Right renal pelvis (tissue), 4 donors: ENCODE measurements at places on chromosomes 11 and 22. TPM values are rescaled to one million over a fixed set of nuclear protein-coding genes. Genes with fewer than 3 reads are reported as not detected.

Gene BATF2
- 3.3 TPM for polyA plus RNA-seq

Gene DCDC1
- polyA plus RNA-seq = 4.9 TPM

Gene MS4A6A
- 16.1 TPM for polyA plus RNA-seq

Gene SLC37A2
- polyA plus RNA-seq = 2.3 TPM

Gene SMTNL1
- polyA plus RNA-seq = 0.30 TPM

Gene SCN3B
- 1.6 TPM for polyA plus RNA-seq

Gene CHRM1
- polyA plus RNA-seq = 0.09 TPM

Gene OR4C5
- polyA plus RNA-seq = not detected

Gene GLB1L2
- polyA plus RNA-seq = 21.6 TPM

Gene EMID1
- polyA plus RNA-seq = 115 TPM

Gene OR4X1
- not detected for polyA plus RNA-seq

GRCh38 chr11:78341841-78342240, 75.8 kb downstream of the GAB2 start:
- no peak for DNase-seq

DNA sequence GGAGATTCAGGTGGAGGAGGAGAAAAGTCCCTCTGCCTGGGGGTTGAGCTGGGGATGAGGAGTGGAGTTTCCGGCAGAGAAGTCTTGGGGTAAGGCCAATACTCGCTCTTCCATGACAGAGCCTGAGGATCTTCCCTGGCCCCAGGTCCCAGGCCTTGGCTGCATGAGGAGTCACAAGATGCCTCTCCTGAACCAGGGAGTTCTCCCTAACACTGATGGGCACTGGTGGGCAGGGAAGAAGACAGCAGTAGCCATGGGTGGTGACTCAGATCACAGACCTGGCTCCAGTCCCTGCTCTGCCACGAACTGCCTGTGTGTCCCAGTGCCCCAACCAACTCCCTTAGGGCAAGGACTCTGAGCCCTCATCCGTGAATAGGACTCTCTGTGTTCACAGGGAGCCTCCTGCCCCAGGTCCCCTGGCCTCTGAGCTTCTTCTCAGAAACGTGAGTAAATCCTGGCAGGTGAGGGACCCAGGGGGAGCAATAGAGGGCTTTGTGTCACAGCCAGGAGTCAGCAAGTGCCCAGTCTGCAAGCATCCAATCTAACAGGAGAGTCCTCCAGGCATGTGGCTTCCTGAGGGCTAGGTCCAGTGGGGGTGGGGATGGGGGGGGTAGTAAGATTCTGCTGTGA, 45.5 kb upstream of the FTH1 start:
- no peak for DNase-seq

DNA sequence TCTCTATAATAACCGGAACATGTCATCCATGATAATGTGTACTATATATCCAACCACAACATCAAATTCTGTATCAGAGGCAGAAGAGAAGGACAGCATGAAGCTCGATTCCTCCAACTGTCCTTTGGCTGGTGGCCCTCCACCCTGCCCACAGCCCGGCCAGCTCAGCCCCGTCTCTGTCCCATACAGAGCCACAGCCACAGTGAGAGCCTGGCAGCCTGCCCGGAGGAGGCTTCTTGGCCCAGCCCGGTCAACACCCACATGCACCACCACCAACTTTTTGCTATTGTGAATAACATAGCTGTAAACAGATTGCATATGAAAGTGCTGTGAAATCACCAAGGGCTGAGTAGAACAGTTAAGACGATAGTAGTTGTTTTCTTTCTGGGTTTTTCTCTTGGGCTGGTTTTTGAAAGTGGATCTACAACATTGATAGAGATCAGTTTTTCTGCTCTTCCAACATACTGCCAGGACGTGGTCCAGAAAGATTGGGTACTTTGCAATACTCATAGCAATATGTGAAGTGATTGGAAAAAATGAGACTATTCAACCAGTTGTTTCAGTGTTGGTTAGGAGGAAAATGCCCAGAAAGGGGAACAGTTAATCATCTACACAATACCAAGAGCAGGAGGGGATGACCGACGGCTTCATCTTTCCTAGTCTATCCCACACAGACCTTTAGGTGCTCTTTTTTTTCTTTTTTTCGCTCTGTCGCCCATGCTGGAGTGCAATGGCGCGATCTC, 6.9 kb upstream of the TUBA8 start:
- DNase-seq = no peak

- no peak for DNase-seq
These were observed 1.2 kb upstream of the YDJC start for GRCh38 chr22:21631025-21631424.

DNA sequence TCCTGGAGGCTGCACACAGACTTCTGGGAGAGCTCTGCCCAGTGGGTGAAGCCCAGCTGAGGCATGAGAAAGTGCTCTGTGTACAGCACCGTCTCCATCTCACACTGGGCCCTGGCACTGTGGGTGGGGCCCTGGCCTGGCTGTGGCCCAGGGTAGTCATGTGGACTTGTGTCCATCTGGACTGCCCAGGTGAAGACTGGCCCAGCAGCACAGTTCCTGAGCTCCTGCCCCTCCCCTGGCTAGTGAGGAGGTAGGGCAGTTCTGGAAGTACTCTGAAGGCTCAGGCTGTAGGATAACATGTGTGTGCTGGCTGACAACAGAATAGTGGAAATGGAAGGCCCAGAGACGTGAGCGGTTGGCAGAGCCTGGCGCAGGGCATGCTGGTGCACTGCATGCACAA, 35.4 kb downstream of the RSPH14 start:
- no peak for DNase-seq

DNA sequence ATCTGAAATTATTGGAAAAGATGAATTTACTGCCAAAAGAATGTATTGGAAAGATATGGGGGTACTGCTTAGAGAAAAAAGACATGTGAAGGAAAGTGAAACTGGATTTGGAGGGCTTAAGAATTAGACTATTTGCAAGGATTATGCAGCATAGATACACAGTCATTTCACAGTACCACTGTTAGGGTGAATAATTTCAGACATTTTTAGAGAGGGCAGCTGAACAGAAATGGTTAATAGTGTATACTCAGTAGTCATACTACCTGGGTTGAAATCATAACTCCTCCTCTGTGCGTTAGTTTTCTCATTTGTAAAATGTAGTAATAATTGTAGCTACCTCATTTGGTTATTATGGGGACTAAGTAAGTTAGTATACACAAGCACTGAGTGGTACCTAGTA, 33.0 kb downstream of the GAS2 start:
- no peak for DNase-seq

DNA sequence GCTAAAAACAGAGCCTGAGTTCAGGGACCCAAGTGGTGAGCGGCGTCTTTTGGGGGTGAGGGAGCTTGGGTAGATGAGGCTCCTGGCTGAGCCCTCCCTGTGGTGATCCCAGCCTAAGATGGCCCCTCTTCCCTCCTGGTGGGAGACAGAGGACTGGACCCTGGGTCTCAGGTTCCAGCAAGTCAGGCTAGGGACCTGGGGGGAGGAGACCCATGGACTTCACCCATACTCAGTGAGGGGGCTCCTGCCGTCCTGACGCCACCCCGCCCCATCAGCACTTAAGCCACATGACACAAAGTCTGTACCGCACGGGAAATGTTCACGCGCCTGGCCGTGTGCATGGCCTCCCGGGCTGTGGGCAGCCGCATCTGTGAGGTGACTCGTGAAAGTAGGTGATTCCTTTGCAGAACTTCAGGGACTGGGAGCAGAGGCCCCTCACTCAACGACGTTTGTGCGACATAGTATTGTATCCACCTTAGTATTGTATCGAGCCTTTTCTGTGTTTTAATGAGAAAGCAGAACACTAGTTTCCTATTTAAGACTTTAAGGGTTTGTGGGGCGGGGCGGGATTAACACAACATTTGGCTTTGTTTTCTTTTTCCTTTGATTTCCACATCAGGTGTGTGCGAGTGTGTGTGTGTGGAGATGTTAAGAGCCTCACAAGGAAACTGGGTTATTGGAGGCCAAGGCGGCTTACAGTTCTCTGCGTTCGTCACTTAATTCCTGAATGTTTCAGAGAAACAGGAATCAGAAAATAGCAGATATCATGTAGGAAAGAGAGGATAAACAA, 18.4 kb upstream of the TMEM191C start:
- no peak for DNase-seq

- no peak for DNase-seq
These were observed 46.6 kb downstream of the KCNC1 start for GRCh38 chr11:17781221-17781620.

DNA sequence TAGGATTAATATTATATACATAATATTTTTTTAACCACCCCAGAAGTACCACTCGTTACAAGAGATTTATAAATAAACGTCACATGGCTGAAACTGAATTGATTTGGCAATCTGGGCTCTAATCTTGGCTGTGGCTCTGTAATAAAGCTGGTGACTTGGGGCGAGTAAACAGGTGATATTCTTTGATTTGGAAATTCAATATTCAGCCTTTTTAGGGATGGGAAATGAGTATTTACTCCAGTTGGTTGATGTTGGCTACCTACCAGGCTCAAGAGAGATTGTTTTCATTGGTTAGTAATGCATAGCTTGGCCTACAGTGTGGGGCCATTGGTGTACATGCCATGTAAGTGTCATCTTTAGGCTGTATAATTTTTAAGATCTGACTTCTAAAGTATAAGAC, 117.7 kb upstream of the SORL1-AS1 start:
- no peak for DNase-seq

DNA sequence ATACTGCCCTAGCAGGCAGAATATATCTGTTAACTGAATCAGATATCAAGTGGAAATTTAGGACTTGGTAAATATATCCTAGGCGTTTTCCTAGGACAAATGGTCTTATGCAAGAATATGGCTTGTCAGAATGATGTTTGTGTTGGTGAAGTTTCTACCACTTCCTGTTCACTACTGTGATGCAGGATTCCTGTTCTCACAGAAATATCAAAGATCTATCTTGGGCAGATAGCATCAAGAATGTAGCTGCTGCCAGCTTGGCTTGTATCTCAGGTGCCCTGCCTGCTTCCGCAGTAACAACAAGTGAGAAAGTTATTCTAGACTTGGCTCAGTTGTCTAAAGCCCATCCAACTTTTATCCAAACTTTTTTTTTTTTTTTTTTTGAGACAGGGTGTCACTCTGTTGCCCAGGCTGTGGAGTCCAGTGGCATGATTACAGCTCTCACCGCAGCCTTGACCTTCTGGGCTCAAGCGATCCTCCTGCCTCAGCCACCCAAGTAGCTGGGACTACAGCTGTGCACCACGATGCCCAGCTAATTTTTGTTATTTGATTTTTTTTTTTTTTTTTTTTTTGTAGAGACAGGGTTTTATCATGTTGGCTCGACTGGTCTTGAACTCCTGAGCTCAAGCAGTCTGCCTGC, 61.3 kb downstream of the PPME1 start:
- DNase-seq = no peak

DNA sequence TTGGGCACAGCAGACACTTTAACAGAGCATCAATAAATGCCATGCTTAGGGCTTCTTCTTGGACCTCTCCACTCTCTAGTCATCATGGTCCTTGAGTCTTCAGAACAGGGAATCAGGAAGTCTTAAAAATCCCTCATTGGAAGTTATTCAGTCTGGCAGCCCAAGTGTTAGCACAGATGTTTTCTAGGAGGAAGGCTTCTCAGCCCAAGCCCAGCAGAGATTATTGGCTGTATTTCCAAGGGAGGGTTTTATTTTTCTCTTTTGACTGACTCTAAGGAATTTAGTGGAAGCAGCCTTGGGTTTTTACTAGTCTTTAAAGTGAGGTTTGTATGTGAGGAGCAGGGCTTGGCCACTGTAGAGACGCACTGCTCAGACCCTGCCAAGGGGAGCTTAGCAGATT, 41.9 kb downstream of the CEP164 start:
- no peak for DNase-seq

- no peak for DNase-seq
These were observed 37.7 kb upstream of the SPON1 start for GRCh38 chr11:13924801-13925327.

DNA sequence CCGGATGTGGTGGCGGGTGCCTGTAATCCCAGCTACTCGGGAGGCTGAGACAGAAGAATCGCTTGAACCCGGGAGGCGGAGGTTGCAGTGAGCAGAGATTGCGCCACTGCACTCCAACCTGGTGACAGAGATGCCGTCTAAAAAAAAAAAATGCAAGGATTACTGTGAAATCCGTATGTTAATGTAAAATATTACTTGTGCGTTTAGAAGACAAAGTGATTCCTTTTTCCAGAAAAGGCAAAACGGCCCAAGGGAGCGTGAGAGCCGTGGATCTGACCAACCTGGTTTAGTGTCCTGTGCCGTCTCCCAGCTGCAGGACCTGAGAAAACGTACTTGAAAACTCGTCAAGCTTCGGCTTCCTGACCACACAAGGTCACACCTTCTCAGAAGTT, 905 bp downstream of the HDHD5 start:
- no peak for DNase-seq

- no peak for DNase-seq
These were observed 62.3 kb upstream of the ANO5 start for GRCh38 chr11:22130462-22131053.

GRCh38 chr11:114399490-114400215, 658 bp downstream of the C11orf71 start:
- DNase-seq = peak; percentile 53

- no peak for DNase-seq
These were observed 50.2 kb upstream of the TP53I11 start for GRCh38 chr11:45000918-45001317.

- no peak for DNase-seq
These were observed 70.7 kb downstream of the FLI1 start for GRCh38 chr11:128764424-128765095.
